ENCODE measurements at places on chromosomes 4 and X.

GRCh38 chrX:128106630-128107029 lies 54.4 kb upstream of the ACTRT1 start:
- no peak for DNase-seq

DNA sequence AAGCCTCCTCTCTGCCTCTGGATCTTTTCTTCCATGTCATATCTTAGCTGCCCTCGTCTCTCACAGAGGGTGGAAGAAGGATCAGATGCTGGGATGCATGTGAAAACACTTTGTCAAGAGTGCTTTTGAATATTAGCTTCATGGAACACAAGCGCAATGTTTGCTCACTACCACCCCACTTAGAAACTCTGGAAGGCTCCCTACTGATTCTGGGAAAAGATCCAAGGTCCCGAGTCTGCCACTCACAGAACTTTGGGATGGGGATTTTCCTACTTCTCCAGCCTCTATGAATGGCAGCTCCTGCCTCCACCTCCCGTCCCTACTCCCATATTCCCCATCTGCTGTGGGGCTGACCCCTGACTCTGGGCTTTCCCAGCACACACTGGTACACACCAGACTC lies 40.2 kb upstream of the CRMP1 start:
- DNase-seq = no peak

GRCh38 chr4:33306131-33306530 lies 2586.0 kb downstream of the PCDH7 start:
- DNase-seq = no peak

GRCh38 chr4:87071401-87071800 lies 136.6 kb downstream of the AFF1 start:
- DNase-seq = no peak

DNA sequence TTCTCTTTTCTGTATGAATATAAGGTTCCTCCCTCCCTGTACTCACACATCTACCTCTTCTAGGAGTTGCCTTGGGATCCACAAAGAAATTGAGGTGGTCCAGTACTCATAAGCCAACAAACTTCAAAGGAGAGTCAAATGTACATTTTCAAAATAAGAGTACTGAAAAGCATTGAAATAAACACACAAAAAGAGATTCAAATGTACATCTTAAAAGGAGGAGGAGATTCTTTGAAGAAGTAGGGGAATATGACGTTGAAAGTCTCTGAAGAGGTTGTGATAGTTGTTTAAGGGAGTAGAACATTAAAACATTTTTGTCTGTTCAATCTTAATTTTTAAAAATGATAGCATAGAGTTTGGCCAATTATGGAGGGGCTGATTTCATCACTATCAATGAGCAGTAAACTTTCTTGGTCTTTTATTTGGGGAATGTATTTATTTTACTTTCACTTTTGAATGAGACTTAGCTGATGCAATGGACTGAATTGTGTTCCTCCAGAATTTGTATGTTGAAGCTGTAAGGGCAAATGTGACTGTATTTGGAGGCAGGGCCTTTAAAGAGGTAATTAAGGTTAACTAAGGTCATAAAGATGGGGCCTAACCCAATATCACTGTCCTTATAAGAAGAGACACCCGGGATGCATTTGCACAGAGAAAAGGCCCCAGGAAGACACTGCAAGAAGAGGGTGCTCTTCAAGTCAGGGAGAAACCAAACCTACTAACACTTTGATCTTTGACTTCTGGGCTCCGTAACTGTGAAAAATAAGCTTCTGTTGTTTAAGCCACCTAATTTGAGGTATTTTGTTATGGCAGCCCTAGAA lies 226.3 kb upstream of the PGRMC2 start:
- no peak for DNase-seq

- peak; percentile 17 for DNase-seq
Observed at GRCh38 chrX:154317391-154317995, 21.9 kb downstream of the TKTL1 start.

GRCh38 chr4:10599574-10599973 lies 85.0 kb downstream of the CLNK start:
- no peak for DNase-seq

DNA sequence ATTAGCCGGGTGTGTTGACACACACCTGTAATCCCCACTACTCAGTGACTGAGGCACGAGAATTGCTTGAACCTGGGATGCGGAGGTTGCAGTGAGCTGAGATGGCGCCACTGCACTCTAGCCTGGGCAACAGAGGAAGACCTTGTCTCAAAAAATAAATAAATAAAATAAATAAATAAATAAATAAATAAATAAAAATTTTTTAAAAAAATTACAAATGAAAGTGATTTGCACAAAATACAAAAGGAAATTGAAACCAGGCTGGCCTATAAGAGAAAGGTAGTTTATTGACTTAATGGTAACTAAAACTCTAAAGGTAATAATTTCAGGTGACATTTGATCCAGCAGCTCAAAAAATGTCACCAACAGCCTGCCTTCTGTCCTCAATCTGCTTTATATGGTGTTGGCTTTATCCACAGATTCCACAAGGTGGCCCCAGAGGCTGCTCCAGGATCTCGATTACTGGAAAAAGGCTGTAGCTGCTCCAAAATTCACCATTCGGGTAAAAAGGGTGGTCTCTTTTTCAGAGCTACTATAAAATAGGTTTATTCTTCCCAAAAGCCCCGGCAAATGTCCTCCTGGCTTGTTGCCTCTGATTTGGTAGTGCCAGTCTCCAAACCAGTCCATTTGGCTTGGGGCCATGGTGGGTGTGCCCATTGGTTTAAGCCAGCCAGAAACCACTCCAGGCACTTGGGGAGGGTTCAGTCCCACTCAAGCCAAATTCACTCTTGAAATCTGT lies 61.4 kb upstream of the TRIM2 start:
- peak; percentile 75 for DNase-seq

GRCh38 chrX:11887175-11887574 lies 129.1 kb downstream of the MSL3 start:
- no peak for DNase-seq

GRCh38 chr4:75902352-75902751 lies at the start of gene PPEF2:
PPEF2 (minus strand) TSS chr4:75902452; CDS start chr4:75896325, 6,127 bp downstream.
- no peak for DNase-seq

DNA sequence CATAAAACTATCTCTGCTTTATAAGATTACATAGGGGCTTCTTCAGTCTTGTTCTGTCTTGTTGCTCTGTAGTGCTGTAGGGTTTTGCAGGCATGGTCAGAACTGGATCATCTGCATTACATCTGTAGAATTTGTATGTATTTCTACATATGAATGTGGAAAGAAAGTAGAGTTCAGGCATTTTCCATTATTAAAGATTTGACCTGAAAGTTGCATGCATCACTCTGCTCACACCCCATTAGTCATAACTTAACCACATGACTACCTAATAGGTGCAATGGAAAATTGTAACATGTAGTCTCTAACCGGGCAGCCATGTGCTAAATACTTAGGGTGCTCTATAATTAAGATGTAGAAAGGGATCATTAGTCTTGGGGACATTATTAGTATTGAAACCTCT lies 45.7 kb upstream of the AGA start:
- no peak for DNase-seq

DNA sequence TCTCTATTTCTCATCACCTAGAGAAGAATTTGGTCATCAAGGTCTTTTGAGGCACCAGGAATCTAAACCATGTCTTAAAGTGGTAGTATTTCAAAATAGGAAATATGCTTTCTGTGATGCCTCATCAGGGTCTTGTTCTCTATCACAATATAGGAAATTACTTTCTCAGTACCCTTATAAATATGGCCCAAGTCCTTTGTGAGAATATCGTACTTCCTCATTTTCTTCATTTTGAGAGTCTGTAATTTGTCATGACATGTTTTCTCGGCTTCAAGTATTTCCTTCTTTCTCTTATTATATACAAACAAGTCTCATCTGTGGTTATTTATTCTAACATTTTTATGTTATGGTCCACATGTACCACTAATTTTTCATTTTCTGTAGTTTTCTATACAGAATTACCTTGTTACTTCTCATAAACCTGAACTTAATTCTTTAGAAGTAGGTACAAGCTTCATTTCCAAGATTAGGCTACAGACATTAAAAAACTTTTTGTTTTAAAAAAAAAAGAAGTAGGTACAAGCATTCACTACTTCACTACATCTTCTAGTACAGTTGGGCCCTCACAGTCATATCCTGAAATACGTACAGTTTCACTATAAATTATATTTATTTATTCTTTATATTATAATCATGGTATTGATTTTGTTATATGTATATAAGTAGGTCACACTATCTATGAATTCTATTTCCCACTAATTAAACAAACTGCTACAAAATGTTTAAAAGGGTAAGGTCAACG lies 54.4 kb downstream of the KLHL13 start:
- DNase-seq = no peak

- no peak for DNase-seq
Observed at GRCh38 chrX:36961590-36961989, 46.6 kb upstream of the FAM47C start.

GRCh38 chrX:95995583-95995982 lies 689.1 kb upstream of the DIAPH2 start:
- no peak for DNase-seq

DNA sequence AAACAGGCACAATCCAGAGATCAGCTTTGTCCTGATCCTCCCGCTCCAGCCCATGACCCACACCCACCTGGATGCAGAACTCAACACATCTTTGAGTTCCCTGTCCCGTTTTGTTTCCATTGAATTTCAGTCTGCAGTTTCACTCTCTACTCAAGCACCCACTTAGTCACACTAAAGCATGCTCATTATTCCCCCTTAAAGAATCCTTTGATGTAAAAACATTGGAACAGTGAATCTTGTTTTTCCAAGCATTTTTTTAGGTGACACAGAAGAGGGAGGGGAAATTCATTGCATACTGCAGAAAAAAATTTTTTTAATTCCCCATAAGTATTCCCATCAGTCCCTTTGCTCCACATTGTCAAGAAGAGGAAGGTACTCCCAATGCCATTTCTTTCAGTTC lies 249.7 kb upstream of the TTC29 start:
- no peak for DNase-seq

- DNase-seq = no peak
Observed at GRCh38 chr4:13244444-13244843, 239.7 kb downstream of the RAB28 start.

DNA sequence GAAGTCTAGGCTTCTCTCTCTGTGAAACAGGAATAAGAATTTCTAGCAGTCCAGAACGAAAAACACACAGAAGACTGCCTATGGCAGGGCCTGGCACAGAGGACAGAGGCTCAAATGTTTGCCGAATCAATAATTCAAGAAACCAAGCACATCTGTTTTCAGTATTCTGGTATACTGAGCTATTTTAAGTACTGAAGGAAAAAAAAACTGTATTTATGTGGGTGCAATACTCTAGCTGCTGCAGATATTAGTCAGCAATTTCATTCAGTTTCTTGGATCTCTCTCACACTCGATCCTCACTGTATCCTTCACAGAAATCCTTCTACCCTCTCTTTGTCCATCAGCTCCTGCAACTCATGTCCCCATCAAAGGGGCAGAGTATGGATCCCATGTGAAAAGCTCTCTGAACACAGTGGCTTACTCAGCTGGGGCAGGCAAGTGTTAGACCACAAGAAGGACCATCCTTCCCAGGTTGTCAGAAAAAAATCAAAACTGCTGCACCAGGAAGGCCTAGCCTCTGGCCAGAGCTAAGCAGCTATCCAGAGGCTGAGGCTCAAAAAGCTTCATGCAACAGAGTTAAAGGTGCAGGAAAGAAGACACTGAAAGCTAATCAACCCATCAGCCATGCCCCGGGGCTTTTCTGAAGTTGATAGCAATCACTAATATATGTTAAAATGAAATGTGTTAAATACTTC lies 9.1 kb upstream of the USO1 start:
- peak; percentile 72 for DNase-seq

- DNase-seq = no peak
Observed at GRCh38 chrX:9160698-9161329, 126.9 kb upstream of the FAM9B start.

DNA sequence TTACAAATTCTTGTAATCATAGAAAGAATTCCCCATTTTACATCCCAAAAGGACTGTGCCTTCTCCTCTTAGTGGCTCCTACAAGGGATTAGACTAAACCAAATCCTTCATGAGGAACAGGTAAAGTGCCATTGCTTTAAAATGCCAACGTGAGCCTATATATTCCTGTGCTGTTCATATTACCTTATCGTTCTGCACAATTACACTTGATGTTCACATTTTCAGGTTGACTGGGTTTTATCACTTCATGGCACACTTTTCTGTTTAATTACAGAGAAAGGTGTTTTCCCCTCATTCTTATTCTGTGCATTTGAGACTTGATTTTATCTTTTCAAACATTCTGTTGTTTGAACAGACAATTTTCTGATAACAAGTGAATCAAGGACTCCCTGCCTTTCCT lies 645.6 kb upstream of the FTHL17 start:
- no peak for DNase-seq

DNA sequence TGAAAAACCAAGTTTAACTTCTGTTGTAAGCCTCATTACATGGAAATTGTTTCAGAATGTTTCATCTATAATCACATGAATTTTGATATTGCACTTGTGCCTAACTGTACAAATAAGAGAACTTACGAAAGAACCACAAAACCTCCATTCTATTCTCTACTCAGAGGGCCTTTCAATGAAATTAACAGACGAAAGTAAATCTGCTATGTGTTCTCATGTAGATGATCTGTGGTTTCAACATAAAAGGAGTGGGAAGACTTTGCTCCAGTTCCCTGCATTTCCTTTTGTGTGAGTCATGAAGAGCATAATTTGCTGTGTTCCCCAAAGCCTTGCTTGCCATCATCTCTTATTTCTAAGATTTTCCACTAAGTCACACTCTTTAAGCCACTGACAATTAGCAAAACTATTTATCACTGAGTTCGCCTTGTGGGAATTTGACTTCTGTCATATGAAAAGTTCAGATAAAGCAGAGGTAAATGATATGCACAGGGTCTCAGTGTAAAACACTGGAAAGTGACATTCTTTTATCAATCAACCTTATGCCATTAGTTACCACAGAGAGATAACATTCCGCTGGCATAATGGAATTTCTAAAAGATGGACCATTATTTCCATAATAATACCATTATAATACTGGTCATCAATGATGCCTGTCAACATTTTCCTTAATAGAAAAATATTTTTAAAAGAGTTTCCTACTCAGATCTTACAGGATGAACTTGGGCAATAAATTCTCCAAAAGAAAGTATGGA lies 329.8 kb downstream of the NR3C2 start:
- peak; percentile 85 for DNase-seq

GRCh38 chr4:105520819-105521790 lies 31.3 kb upstream of the ARHGEF38 start:
- peak; percentile 47 for DNase-seq

- peak; percentile 36 for DNase-seq
Observed at GRCh38 chr4:119550857-119551532, 77.6 kb downstream of the PDE5A start.

GRCh38 chr4:31458813-31459212 lies 738.6 kb downstream of the PCDH7 start:
- peak; percentile 86 for DNase-seq

- peak; percentile 89 for DNase-seq
Observed at GRCh38 chrX:7334253-7334935, 186.4 kb upstream of the PUDP start.

- peak; percentile 48 for DNase-seq
Observed at GRCh38 chrX:115378471-115378870, 89.0 kb downstream of the LUZP4 start.

GRCh38 chr4:154312246-154312645 lies 179.4 kb downstream of the DCHS2 start:
- DNase-seq = no peak

GRCh38 chrX:105658136-105658535 lies 164.2 kb upstream of the NRK start:
- peak; percentile 72 for DNase-seq

GRCh38 chrX:149527705-149528104 lies 13.1 kb upstream of the EOLA1 start:
- peak; percentile 31 for DNase-seq

GRCh38 chr4:89586864-89587263 lies 250.1 kb downstream of the SNCA start:
- DNase-seq = peak; percentile 51

Data from fibroblast of mammary gland (primary cell).